Activated CD8-positive, alpha-beta memory T cell treated with anti-CD3 and anti-CD28 coated beads for 1 hour (primary cell): ENCODE measurements at places on chromosomes 1 and 21.

GRCh38 chr1:36792292-36792691 is 242.0 kb downstream of the GRIK3 start:
- no peak for DNase-seq

- DNase-seq = no peak
Observed at GRCh38 chr1:153956997-153957715, 1.3 kb downstream of the CRTC2 start.

- DNase-seq = no peak
Observed at GRCh38 chr1:77509051-77509492, 173.4 kb downstream of the ZZZ3 start.

- no peak for DNase-seq
Observed at GRCh38 chr1:41330588-41331545, 30.4 kb upstream of the FOXO6 start.

GRCh38 chr1:10048601-10049000 is 15.8 kb downstream of the UBE4B start:
- no peak for DNase-seq

DNA sequence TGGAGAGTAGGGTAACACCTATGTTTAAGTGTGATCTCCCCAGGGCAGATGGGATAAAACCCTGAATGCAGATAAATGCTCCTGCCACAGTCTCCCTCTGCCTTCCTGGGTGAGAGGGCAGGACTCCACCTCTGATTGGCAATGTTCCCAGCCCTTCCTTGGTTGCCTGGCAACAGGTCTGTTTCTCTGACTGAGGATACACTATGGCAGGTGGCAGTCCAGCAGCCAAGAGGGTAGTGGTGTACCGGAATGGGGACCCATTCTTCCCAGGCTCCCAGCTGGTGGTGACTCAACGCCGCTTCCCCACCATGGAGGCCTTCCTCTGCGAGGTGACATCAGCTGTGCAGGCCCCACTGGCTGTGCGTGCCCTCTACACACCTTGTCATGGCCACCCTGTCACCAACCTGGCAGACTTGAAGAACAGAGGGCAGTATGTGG is at the start of gene DCDC2B:
Gene DCDC2B, plus strand, starts transcription at position 199 of the 438 bp plus-strand sequence. Its CDS starts 5 bp downstream, at position 204.
- no peak for DNase-seq

DNA sequence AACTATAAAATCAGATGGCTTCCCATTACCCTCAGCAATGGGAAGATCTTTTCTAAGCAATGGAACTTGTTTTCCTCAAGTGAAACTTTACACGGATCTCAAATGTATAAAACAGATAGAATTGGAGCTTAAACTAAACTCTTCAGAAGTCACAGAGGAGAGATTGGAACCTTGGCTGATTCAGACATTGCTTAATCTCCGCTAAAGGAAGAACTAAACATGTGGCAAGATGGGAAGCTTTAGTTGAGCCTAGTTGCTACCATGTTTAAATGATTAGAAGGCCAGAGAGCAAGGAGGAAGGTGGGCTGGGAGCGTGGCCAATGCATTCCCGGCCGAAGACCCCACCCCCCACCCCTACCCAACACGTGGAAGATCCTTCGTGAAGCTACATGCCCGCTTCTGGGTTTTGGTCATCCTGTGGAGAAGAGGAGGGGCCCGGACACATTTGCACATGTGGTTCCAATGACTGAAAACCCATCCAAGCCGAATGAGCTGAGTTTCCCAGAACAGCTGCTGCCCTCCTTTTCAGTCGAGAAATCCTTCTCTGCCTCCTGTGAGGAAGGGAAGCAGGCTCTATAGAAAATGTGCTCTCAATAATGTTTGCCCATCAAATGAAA is 164.3 kb downstream of the MIS18A start:
- no peak for DNase-seq

GRCh38 chr1:53542551-53542950 is 83.4 kb downstream of the DMRTB1 start:
- DNase-seq = no peak

- no peak for DNase-seq
Observed at GRCh38 chr21:38504066-38504465, 5.8 kb upstream of the ERG start.

- DNase-seq = no peak
Observed at GRCh38 chr1:8571200-8571984, 246.0 kb downstream of the RERE start.

- no peak for DNase-seq
Observed at GRCh38 chr1:231796141-231796540, 169.6 kb downstream of the DISC1 start.

DNA sequence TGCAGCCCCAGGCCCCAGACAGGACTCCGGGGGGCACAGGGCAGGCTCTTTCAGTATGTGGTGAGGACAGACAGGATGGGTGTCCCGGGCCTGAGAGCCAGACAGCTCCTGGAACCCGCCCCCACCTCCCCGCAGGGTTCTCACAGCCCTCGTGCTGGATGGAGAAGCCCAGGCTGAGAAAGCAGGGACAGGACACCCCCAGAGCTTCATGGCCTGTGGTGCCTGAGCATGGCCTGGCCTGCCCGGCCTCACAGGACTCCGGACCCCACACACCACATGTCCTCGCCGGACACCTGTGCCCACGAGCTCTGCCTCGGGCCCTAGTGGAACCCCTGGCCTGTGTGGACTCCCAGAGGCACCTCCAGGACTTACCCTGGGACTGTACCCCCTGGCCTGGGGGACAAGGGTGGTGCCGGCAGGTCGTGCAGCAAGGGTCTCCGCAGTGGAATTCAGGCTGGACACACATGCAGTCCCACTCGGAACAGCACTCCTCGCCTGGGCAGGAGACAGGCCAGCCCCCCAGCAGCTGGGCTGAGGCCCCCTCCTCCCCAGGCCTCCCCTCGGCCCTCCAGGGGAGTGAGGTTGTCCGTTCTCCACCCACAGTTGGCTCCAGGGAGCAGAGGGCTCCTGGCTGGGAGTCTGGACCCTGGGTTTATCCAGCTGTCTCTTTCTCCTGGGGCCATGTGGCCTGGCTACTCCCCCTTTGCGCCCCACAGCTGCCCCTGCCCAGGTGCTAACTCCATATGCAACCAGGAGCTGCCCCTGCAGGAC is 1.2 kb downstream of the TNFRSF18 start:
- no peak for DNase-seq

DNA sequence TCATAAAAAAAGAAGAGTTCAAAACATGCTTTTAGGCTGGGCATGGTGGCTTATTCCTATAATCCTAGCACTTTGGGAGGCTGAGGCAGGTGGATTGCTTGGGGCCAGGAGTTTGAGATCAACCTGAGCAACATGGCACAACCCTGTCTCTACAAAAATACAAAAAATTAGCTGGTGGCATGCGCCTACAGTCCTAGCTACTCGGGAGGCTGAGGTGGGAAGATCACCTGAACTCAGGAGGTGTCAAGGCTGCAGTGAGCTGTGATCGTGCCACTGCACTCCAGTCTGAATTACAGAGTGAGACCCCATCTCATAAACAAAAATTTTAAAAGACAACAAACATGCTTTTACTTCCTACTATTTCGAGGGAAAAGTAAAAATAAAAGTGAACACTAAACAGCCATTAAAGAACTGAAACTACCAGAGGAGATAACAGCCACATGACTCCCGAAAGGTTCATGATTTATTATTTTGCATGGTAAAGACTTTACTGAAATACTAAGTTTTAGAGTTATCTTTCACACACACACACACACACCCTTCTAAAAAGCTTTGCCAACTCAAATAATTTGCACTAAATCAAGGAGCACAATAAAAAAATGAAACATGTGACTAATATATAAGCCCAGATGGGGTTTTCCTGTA is 48.1 kb downstream of the USP1 start:
- DNase-seq = no peak

GRCh38 chr1:99115231-99115630 is 110.6 kb upstream of the PLPPR5 start:
- no peak for DNase-seq

GRCh38 chr1:243595527-243596210 is 254.4 kb downstream of the AKT3 start:
- no peak for DNase-seq

GRCh38 chr1:168321945-168322344 is 41.3 kb downstream of the TBX19 start:
- no peak for DNase-seq
